Activated CD8-positive, alpha-beta memory T cell treated with anti-CD3 and anti-CD28 coated beads, Interleukin-2, amount 10 ng/mL, durations not matched to agents 7 days and 5 days (primary cell): ENCODE measurements at places on chromosomes 5 and 9.

GRCh38 chr5:155728857-155729683 is 597.9 kb upstream of the SGCD start:
- no peak for DNase-seq
- peak overlapping the region; percentile 22 for H3K27ac ChIP-seq
- H3K4me1 ChIP-seq, result no peaks in the 10 kb centered on the region
- peaks cover 41% of the 10 kb centered on the region for H3K27me3 ChIP-seq

GRCh38 chr5:169142264-169142970 is 158.5 kb downstream of the SLIT3 start:
- no peaks in the 10 kb centered on the region for H3K4me1 ChIP-seq
- no peak overlapping the region for H3K4me3 ChIP-seq
- H3K27me3 ChIP-seq, result no peaks in the 10 kb centered on the region
- no peak for DNase-seq
- no peaks in the 10 kb centered on the region for H3K36me3 ChIP-seq

GRCh38 chr5:178625679-178626483 is 969 bp downstream of the CLK4 start:
- peak overlapping the region; percentile 88 for H3K4me3 ChIP-seq
- DNase-seq, result no peak
- H3K4me1 ChIP-seq, result peaks cover 27% of the 10 kb centered on the region

DNA sequence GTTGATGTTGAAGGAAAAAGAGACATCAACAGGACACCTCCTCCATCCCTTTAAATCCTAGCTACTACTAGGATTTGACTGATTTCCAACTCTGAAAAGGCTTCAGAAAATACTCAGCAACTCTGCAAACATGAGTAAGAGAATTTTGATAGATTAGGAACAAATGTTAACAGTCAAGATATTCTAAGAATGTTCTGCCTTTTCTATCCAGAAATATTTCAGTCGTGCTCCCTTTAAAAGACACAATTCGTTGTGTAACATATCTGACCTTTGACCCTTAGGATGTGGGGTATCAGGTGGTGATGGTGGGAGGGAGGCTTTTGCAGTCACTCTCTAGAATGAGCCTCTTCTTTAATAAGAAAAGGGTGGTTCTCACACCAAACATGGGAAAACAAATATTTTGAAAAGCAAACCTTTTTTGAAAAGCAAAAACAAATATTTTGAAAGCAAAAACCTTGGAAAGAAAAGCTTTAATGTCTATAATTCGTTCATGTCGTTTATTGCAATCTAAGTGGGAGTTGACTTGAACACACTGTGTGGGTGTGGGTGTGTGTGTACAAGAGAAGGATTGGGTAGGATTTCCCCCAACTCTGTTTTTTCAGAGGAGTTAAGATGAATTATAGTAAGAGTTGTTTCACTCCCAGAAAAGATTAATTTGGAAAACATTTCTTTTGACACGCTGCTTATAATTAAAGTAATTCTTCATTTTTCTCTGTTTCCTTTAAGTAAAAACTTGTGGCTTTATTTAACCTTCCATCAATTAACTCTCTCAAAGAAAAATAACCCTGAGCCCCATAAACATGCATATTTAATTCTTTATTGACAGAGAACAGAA is 152.8 kb downstream of the TMEM167A start:
- H3K27ac ChIP-seq, result no peak overlapping the region
- H3K4me3 ChIP-seq, result no peak overlapping the region
- DNase-seq, result no peak
- H3K27me3 ChIP-seq, result peaks cover 4% of the 10 kb centered on the region
- H3K36me3 ChIP-seq, result no peaks in the 10 kb centered on the region
- no peaks in the 10 kb centered on the region for H3K4me1 ChIP-seq

DNA sequence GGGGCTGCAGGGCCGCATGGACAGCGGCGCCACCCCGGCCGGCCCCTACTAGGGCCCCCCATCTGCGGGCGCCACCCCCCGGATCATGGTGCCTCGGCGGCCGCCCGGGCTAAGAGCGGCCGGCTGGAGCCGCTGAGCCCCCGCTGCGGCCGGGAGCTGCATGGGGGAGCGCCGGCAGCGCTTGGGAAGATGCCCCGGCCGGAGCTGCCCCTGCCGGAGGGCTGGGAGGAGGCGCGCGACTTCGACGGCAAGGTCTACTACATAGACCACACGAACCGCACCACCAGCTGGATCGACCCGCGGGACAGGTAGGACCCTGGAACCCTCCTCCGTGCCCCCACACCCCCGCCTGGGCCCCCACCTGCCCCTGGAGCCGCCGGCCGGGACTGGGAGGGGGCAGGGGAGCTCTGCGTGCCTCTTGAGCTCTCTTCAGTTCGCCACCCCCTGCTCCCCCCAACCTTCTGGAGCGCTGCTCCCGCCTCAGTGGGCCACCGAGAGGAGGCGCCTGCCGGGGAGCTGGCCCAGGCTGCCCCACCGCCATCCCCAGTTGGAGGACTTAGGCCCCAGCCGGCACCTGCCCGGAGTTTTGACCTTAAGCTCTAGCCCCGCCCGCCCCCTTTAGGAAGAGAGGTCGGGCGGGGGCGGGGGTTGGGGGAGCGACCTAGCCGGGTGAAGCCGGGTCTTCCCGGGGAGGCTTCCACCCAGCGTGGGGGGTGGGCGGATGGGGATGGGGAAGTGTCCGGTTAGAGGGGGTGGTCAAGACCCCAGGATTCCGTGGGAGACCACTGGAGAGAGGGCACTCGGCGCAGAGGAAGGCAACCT is 730 bp downstream of the WWC1 start:
- no peak for DNase-seq
- no peaks in the 10 kb centered on the region for H3K36me3 ChIP-seq
- H3K27me3 ChIP-seq, result peaks cover 53% of the 10 kb centered on the region
- H3K4me3 ChIP-seq, result no peak overlapping the region
- H3K27ac ChIP-seq, result no peak overlapping the region

GRCh38 chr5:141910271-141910673 is 13.4 kb upstream of the DELE1 start:
- H3K4me1 ChIP-seq, result peaks cover 6% of the 10 kb centered on the region
- no peak overlapping the region for H3K27ac ChIP-seq
- peaks cover 37% of the 10 kb centered on the region for H3K27me3 ChIP-seq
- DNase-seq, result no peak

GRCh38 chr5:126866851-126867636 is 90.1 kb downstream of the LMNB1 start:
- H3K36me3 ChIP-seq, result peaks cover 13% of the 10 kb centered on the region
- H3K27ac ChIP-seq, result no peak overlapping the region
- H3K27me3 ChIP-seq, result no peaks in the 10 kb centered on the region
- H3K4me3 ChIP-seq, result no peak overlapping the region
- H3K4me1 ChIP-seq, result peaks cover 8% of the 10 kb centered on the region
- DNase-seq, result peak; percentile 19

DNA sequence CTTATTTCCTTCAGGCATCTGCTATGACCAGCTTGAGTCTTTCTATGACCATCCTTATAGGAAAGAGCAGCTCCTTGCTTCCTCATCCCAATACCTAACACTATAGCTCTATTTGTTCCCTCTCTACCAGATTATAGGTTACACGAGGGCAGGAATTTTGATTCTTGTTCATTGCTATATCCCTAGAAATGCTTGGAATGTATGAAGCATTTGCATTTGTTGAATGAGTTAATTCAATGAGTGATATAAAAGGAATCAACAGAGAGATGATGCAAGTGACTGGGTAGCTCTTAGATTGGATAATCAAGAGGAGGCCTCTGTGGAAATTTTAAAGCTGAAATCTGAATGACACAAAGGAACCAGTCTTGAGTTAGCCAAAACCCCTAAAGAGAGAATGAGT is 13.9 kb downstream of the ZCCHC9 start:
- H3K36me3 ChIP-seq, result peaks cover 33% of the 10 kb centered on the region
- H3K27ac ChIP-seq, result no peak overlapping the region
- H3K4me3 ChIP-seq, result no peak overlapping the region
- H3K4me1 ChIP-seq, result no peaks in the 10 kb centered on the region
- H3K27me3 ChIP-seq, result no peaks in the 10 kb centered on the region
- no peak for DNase-seq

DNA sequence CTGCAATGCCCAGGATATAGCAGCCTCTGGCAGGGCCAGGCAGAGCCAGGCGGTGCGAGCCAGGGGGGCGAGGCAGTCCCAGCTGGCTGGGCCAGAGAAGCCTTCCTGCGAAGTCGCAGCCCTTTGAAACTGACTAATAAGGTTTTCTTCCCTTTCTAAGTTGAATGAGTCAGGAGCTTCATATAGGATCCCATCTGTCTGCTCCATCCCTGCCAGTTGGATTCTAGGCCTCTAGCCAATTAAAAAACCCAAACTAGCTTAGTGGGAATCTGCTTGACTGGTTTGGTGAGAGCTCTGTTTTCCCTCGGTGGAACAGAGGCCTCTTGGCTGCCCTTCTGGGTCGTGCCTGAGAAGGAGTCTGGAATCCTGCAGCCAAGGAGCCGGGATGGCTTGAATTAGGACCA is 70.1 kb upstream of the RAPGEF1 start:
- H3K4me3 ChIP-seq, result no peak overlapping the region
- no peak for DNase-seq
- no peaks in the 10 kb centered on the region for H3K4me1 ChIP-seq
- H3K27me3 ChIP-seq, result peaks cover 33% of the 10 kb centered on the region
- no peaks in the 10 kb centered on the region for H3K36me3 ChIP-seq
- H3K27ac ChIP-seq, result no peak overlapping the region

GRCh38 chr5:64775291-64775690 is 6.6 kb downstream of the CWC27 start:
- no peak for DNase-seq
- H3K4me1 ChIP-seq, result peaks cover 23% of the 10 kb centered on the region
- H3K27ac ChIP-seq, result no peak overlapping the region
- H3K4me3 ChIP-seq, result no peak overlapping the region
- peaks cover 16% of the 10 kb centered on the region for H3K36me3 ChIP-seq
- H3K27me3 ChIP-seq, result no peaks in the 10 kb centered on the region

DNA sequence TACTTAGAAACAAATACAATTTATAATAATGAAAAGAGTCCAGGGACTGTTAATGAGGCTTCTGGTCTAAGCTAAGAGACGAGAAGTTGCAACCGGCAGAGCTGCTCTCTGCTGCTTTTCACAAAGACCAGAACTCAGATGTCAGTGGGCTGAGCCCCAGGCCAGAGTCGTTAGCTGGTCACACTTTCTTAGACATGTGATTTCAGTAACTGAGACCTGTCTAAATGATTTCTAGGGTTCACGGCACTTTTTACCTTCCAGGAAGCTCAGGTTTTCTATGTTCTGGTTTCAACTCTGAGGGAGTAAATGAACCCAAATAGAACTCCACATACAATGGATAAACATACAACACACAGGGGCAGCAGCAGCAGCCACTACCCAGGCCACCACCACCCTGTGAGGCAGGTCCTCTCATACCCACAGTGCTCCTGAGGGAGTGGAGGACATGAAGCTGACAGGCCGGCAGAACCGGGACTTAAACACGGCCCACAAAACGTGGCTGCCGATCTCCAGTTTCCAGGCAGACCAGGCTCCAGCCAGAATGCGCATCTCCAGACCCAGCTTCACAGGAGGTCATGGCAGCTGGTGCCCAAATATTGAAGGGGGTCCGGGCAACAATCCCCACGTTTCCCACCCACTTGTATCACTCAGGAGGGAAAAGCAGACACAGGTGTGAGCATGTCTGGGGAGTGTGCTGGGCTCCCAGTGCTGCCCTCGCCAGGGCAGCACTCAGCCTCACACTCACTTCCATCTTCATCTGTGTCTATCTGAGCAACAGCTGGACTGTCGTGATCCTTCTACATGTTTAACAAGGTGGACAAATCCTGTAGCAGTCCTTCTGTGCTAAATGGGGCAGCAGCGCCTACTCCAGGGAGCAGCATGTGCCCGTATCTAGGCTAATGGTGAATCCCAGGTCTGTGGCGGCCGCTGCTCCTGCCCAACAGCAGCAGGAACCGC is 38.8 kb downstream of the IARS1 start:
- H3K27me3 ChIP-seq, result no peaks in the 10 kb centered on the region
- peaks cover 61% of the 10 kb centered on the region for H3K36me3 ChIP-seq
- DNase-seq, result no peak
- H3K27ac ChIP-seq, result no peak overlapping the region
- no peak overlapping the region for H3K4me3 ChIP-seq

DNA sequence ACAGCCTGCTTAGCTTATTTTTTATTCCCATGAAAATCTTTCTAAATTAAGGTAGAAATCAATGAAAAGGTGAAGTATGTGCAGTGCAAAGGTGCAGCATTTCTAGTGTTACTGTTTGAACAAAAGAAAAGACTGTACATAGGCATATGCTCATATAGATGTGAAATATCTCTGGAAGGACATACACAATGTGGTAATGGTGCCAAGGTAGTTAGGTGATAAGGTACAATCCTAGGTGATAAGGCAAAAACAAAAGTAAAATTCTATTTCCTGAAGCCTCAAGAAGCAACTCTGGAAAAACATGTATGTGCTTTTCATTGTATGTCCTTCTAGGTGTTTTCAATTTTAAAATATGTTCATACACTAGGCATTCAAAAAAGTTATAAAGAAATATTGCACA is 139.4 kb upstream of the PTGER4 start:
- no peaks in the 10 kb centered on the region for H3K4me1 ChIP-seq
- no peaks in the 10 kb centered on the region for H3K27me3 ChIP-seq
- H3K36me3 ChIP-seq, result peaks cover 2% of the 10 kb centered on the region
- H3K27ac ChIP-seq, result no peak overlapping the region
- no peak overlapping the region for H3K4me3 ChIP-seq
- no peak for DNase-seq

- DNase-seq, result no peak
- H3K4me1 ChIP-seq, result peaks cover 13% of the 10 kb centered on the region
- no peak overlapping the region for H3K4me3 ChIP-seq
- no peak overlapping the region for H3K27ac ChIP-seq
- no peaks in the 10 kb centered on the region for H3K27me3 ChIP-seq
- no peaks in the 10 kb centered on the region for H3K36me3 ChIP-seq
Measured at GRCh38 chr5:59158637-59159391, 575.9 kb downstream of the RAB3C start.

DNA sequence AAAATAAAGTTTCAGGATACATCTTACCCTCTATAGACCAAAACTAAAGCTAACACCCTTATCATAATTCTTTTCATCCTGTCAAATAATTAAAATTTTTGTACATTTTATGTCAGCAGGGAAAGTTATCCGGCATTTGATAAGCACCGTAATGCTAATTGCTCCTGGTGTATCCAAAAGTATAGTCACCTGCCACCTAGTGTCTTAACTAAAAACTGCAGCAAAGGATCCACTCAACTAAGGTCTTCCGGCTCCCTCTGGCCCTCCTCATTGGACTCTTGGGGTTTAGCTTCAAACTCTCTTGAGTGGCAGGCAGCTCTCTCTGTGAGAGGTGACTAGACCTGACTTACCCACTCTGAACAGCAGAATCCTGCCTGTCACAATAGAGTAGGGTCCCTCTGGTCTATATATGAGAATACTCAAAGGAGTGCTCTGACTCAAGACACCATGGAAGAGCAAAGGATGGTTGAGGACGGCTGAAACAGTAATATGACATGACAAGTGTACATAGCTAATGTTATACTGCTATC is 60.4 kb upstream of the CAST start:
- H3K4me3 ChIP-seq, result no peak overlapping the region
- H3K4me1 ChIP-seq, result peaks cover 2% of the 10 kb centered on the region
- peak; percentile 64 for DNase-seq
- peaks cover 28% of the 10 kb centered on the region for H3K27me3 ChIP-seq
- H3K27ac ChIP-seq, result no peak overlapping the region

- H3K27me3 ChIP-seq, result no peaks in the 10 kb centered on the region
- peak; percentile 52 for DNase-seq
- no peak overlapping the region for H3K4me3 ChIP-seq
- H3K27ac ChIP-seq, result no peak overlapping the region
- H3K4me1 ChIP-seq, result no peaks in the 10 kb centered on the region
- H3K36me3 ChIP-seq, result no peaks in the 10 kb centered on the region
Measured at GRCh38 chr9:9942764-9943424, 669.9 kb downstream of the PTPRD start.
